CD4-positive, alpha-beta T cell treated with Interleukin-17A for 1 hour (primary cell): ENCODE measurements at places on chromosomes 3 and 15.

DNA sequence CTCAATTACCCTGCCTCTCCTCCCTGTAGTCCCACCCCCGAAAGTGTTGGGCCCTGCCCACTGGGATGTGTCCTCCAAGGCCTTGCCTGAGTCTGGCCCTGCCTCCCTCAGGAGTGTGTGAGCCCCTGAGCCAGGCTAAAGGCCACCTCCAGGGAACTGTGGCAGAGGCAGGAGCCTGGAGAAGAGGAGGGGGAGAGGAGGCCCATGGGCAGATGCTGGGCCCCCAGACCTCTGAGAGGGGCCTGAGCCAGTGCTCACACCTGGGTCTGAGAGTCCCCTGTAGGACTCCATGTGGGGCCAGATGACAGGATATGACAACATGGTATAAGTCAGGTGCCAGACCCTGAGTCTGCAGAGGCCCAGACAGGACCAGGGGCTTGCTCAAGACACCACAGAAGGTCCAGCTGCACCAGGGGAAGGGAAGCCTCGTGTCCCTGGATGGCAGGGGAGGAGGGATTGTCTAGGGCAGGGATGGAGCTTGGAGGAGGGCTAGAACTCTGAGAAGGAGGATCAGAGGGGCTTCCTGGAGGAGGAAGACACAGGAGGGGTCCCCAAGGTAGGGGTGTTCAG is 217.9 kb downstream of the TBC1D2B start:
- DNase-seq, result no peak

- no peak for DNase-seq
Observed at GRCh38 chr3:72176537-72177041, 391.6 kb upstream of the PROK2 start.

- no peak for DNase-seq
Observed at GRCh38 chr3:53191836-53192480, 30.9 kb downstream of the PRKCD start.

- no peak for DNase-seq
Observed at GRCh38 chr3:108131475-108132134, 40.8 kb upstream of the CD47 start.

DNA sequence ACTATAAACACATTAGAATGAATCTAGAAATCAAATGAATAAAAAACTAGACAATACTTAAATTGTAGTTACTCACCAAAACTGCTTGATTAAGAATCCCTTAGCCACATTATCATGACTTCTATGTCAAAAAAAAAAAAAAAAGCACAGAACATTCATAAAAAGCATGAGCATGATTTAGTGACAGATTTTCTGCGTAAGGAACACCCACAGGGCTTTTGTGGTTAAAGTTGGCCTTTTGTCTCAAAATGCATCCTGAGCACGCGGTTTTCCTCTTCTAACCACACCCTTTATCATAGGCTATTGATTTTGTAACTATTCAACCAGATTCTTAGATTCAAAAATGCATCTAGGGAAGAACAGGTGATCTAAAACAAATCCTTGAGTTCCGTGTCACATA is 334.0 kb upstream of the NR2F2 start:
- DNase-seq, result no peak

GRCh38 chr15:50506121-50506520 is 40.3 kb downstream of the USP50 start:
- DNase-seq, result no peak

- no peak for DNase-seq
Observed at GRCh38 chr15:77855871-77856270, 221.6 kb downstream of the TBC1D2B start.

- no peak for DNase-seq
Observed at GRCh38 chr15:43505738-43506137, 11.7 kb upstream of the MAP1A start.

GRCh38 chr3:107704477-107704876 is 181.7 kb downstream of the BBX start:
- no peak for DNase-seq

DNA sequence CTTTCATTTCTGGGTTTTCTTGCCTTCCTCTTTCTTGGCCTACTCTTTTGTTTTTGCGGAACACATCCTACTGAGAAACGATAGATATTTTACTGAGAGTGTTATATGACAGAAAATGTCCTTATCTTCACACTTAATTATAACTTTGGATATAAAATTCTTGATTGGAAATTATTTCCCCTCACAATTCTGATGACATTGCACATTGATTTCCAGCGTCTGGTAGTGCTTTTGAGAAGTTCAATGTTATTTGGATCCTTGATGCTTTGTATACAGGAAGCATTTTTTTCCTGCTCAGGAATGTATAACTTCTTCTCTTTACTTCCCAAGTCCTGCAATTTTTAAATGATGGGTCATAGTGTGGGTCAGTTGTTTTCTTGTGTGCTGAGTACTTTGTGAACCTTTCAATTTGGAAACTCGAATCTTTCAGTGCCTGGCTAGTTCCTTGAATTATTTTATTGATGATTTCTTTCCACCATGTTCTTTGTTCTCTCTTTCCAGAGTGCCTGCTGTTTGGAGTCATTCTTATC is 183.9 kb downstream of the PDCD6IP start:
- no peak for DNase-seq

GRCh38 chr15:57597431-57597830 is 5.7 kb downstream of the MYZAP start:
- no peak for DNase-seq

DNA sequence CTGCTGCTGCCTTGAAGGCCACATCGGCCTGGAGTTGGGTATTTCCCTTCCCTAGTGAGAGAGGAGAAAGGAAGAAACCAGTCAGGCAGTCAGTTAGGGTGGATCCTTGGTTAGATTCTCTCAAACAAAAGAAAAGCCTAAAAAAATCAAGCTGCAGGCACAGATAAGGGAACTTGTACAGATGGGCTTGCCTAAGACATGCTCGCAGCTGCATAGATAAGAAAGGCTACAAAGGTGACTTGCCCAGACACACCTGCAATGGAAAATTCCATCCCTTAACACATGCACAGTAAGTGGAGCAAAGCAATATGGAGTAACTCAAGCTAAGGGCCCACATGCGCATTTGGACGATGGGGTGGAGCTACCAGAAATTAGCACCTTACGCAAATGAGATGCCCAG is 199.7 kb upstream of the ARPP21 start:
- no peak for DNase-seq

GRCh38 chr15:57553526-57553925 is 38.2 kb upstream of the MYZAP start:
- no peak for DNase-seq
